ENCODE measurements at places on chromosomes 5 and 9.

- DNase-seq = no peak
These were observed 129.0 kb downstream of the TAF11L14 start for GRCh38 chr5:17763301-17763700.

- no peak for DNase-seq
These were observed 9.8 kb upstream of the CYLC2 start for GRCh38 chr9:102985162-102985895.

GRCh38 chr5:52107210-52107905 is 680.4 kb upstream of the ITGA1 start:
- no peak for DNase-seq

DNA sequence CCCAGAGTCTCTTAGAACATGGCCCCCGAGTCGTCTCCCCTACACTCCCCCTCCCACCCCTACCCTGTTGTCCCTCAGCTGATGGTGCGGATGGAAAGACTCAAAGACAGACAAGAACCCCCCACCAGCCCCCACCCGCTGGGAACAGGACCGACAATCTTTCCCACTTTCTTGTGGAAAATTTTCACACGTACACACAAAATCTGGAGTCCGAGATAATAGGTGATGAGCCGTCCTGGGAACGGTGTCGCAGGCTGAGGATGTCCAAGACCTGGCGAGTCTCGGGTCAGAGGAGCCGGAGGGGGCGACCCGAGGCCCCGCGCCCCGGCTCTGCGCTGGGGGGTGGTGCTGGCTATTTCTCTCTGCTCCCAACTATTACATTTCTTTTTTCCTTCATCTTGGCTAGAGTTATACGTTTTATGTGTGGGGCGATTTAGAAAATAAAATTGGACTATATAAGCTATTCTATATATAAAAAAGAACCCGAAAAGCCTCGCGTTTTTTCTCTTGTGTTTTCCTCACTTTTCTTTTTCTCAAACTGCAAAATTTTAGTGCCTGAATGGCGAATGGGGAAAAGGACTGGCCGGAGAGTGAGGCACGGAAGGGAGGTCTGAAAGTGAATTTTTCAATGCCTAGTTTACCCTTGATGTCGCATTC is 188.8 kb downstream of the MEF2C start:
- DNase-seq = peak; percentile 12

GRCh38 chr5:15525703-15526275 is 25.8 kb downstream of the FBXL7 start:
- no peak for DNase-seq

- no peak for DNase-seq
These were observed 5.1 kb downstream of the RPL12 start for GRCh38 chr9:127445851-127446712.

GRCh38 chr5:153879596-153879995 is 159.1 kb downstream of the FAM114A2 start:
- DNase-seq = no peak

DNA sequence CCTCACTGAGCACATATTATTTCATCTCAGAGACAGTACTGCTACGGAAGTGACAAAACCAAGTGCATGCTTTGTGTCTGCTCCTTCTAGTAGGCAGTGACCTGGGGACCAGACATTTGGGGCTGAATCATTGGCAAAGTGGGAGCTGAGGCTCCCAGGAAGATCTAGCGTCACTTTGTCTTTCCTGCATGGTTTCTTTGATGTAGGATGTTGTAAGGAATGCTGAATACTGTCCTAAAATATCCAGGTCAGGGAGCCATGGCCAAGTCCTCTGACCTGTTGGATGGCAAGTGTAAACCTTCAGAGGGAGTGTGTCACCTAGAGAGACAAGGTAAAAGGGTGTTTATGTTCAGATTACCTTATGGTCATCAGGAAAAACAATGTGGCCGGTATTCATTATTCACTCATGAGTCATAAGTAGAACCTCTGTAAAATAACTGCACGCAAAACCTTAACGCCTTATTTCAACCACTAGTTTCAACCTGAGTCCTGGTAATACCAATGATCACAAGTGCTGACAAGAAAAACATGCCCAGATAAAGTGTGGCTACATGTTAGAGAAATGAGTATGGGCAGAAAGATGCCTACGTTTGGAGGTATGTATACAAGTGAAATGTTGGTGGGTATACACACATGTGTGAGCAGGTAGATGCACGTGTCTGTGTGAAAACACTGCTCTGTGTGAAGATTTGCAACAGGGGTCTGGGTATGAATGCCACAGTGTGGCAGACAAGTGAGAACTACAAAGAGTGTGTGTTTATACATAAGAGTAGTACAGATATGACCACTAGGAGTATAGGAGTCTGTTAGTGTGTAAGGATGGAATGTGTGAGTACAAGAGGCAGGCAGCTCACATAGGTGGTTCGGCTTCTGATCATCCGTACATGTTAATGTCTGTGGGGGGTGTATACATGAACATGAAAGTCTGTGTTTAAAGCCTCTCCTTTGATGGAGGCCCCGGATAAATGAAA is 263.9 kb downstream of the SPOCK1 start:
- no peak for DNase-seq

- DNase-seq = no peak
These were observed 152.5 kb upstream of the RAI14 start for GRCh38 chr5:34503379-34504253.

GRCh38 chr9:107674721-107675277 is 185.2 kb upstream of the KLF4 start:
- DNase-seq = no peak

- no peak for DNase-seq
These were observed 81.4 kb upstream of the ZNF618 start for GRCh38 chr9:113794721-113795120.

DNA sequence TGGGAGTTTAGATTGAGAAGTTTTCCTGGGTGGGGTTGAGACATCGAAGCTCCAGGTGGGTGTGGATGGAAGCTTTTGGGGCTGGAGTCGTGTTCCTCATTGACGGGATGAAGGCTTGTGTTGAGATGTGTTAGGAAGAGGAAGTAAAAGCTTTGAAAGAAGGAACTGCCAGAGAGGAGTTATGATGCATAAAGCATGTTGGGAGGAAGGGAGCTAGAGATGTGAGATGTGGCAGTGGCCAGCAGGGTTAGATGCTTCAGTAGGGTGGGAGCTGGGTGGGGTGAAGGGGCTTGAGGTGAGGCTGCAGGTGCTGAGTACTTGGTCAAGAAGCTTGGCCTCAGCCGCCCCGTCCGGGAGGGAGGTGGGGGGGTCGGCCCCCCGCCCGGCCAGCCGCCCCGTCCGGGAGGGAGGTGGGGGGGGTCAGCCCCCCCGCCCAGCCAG is 56.7 kb downstream of the HSPA4 start:
- no peak for DNase-seq

DNA sequence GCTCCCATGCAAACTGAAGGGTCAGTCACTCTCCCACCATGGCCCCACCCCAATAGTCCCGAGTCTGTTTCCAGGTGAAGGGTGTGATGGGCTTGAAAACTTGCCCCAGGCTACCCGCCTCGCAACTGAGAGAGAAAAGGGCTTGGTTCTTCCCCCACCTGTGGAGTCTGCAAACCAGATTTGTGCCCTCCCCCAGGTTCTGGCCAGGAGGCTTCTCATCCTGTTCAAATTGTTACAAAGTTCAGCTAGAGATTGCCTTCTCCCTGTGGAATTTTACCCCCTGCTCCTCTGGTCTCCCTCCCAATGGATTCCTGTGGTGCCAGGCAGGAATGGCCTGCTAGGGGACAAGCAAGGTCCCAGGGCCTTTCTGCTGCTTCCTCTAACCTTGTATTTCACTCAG is 93.1 kb upstream of the ACO1 start:
- no peak for DNase-seq

DNA sequence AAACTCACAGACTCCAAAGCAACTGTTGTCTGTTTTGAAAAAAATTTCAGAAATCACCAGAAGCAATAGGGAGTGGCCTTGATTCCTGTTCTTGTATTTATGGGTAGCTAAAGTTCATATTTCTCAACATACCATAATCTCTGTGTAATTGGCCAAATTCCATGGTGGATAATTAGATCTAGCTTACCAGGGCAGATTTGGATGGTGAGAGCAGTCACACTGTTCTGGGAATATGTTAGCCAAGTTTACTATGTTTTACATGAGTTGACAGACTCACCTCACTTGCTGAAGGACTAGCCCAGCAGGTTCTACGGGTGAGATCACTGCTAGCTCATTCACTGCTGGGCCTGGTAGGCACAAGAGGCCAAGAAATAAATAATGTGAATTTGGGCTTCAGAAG is 32.7 kb upstream of the CDKN2B start:
- DNase-seq = no peak

- DNase-seq = no peak
These were observed 291.1 kb downstream of the CCDC171 start for GRCh38 chr9:15843931-15844330.

DNA sequence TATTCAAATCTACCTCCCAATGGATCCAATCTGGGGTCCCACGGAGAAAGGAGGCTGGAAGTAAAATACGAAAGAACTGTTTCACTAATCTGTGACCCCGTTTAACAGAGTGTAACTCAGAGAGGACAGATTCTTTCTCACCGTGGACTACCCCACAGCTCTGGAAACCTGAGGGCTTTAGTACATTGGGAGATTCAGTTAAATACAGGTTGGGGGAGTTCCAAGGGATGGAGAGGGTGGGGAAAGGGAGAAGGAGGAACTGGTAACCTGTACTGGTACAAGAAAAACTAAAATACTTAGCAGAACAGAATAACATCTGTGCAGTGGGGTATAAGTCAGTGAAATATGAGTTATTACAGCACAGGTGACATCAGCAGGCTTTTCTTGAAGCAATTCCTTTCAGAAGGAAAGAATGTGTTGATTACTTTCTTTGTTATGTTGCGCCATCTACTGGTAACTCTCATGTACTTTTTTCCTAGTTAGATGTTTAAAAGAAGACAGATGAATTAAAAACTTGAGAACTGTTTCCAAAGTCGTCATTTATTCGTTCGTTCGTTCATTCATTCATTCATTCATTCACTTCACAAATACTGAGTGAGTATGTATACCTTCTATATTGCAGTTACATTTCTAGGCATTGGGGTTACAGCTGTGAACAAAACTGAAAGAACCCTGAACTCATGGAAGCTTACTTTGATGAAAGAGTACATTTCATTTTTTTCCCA is 30.0 kb upstream of the STOM start:
- DNase-seq = peak; percentile 38

DNA sequence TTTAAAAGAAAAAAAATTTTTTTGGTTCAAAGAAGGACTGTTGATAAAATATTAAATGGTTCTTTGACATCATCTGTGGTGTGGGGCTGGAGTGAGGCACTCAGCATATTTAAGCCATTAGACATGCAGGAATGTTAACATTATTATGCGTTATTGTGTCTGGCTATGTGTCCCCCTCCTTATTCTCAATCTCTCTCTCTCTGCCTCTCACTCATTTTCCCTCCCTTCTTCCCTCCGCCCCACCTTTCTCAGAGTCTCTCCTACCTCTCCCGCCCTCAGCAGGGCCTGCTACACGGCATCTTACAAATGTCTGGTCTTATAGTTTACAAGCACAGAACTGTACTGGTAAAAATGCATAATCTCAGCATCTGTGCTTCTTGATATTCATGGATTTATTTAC is 287.8 kb upstream of the TMEM161B start:
- DNase-seq = no peak

DNA sequence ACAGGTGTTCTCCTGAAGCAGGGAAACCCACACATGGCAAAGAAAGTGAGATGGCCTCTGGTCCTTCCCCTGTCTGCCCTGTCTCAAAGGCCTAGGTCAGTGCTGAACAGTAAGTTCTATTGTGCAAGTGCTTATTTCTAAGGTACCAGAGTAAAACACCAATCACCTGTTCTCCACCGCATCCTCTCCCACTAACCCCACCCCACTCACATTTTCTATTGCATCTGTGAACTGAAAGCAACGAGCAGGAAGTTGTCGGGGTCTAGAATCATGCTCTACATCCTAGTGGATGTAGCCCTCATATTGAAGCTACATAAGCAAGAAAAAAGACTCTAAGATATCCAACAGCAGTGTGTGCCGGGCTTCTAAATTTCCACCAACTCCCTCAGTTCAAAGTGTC is 265.9 kb downstream of the ENC1 start:
- DNase-seq = no peak

DNA sequence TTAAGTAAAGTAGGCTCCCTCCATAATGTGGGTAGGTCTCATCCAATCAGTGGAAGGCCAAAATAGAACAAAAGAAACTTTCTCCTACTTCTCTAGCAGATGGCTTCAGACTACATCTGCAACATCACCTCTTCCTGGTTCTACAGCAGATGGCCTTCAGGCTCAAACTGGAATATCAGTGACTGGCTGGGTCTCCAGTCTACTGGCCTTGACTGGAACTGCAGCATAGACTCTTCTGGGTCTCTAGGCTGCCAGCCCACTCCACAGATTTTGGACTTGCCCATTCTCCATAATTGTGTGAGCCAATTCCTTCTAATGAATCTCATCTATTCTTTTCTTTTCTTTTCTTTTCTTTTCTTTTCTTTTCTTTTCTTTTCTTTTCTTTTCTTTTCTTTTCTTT is 64.8 kb downstream of the ACER2 start:
- DNase-seq = no peak

DNA sequence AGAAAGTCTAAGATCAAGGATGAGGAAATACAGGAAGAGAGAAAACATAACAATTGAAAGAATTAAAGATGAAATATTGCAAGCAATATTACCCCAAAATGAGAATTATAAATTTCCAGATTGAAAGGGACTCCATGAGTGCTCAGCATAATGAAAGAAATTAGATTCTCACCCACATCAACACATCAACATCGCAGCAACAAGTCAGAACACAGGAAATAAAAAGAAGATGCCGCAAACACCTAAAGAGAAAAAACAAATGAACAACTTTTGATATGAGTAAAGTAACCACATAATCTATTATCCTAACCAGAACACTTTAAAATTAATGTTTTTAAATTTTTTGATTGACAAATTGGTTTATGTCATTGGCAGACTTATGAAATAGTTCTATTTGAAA is 318.3 kb upstream of the PTGER4 start:
- DNase-seq = no peak

DNA sequence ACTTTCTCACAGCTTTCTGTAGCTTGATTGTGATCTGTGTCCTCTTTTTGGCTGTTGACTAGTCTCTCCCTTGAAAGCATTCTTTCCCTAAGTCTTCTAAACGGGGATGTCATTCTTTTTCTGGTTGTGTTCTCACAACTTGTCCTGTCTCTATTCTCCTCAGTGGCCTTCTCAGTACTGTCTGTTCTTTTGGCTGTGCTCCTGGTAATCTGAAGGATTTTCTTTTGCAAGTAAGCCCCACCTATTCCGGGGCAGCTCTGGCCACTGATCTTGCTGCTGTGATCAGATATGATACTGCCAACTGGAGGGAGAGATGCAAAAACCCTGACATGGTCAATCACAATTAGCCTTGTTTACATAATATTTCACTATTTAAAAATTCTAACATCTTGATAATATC is 172.2 kb downstream of the CDC42SE2 start:
- no peak for DNase-seq

DNA sequence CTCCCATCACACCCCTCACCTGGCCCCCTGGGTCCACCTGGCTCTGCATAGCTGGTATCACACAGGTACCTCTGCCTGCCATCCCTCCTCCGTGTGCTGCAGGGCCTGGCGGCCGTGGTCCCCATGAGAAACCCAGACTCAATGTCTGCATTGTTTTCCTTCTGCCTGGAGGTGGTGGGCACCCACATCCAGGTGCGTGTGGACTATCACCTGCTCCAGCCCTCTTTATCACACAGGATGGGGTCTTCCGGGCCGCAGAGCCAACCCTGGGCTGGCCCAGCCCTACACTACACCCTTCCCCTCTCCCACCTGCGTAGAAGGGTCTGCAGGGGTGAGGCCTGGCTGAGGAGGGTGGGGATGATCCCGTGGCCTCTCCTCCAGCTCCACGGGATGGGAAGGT is 7.0 kb upstream of the FUT7 start:
- no peak for DNase-seq
